ENCODE measurements at places on chromosomes 5 and 9.

DNA sequence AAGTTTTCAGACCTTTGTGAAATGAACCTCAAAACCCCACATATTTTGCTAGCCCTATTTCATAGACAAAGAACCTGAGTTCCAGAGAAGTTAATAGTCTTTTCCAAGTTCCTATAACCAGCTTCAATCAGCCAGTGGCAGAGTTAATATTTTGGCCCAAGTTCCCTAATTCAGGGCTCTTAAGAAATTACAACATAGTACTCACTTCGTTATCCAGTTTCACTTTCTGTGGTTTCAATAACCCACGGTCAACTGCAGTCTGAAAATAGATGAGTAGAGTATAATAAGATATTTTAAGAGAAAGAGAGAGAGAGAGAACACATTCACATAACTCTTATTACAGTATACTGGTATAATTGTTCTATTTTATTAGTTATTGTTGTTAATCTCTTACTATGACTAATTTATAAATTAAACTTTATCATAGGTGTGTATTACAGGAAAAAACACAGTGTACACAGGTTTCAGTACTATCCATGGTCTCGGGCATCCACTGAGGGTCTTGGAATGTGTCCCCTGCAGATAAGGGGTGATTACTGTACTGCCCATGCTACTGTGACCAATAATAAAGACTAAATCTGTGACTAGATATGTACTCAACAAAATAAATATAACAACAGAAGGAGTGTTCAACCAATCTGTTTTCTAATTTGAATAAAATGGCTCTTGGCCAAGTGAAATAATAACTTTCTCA lies 9.3 kb upstream of the MYOT start:
- no peak for DNase-seq

DNA sequence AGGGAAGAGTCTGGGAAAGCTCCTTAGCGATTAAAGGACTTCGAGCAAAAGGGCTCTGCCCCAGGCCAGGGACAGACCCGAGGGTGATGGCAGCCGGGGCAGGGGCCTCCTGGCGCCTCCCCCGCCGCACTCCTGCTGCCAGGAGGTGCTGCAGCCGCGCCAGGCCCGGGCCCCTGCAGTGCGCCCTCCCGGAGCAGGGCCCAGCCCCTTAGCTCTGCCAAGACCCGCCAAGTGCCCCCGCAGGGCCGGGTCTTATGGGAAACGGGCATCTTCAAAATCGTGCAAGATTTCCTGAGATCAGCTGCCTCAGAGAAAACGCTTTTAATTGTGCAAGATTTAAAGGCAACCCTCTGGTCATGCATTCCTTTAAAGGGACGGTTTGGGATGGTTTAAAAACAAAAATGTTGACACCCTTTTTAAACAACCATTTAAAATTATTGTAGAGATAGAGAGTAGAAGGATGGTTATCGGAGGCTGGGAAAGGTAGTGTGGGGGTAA lies 52.4 kb downstream of the CDC14B start:
- DNase-seq, result no peak

DNA sequence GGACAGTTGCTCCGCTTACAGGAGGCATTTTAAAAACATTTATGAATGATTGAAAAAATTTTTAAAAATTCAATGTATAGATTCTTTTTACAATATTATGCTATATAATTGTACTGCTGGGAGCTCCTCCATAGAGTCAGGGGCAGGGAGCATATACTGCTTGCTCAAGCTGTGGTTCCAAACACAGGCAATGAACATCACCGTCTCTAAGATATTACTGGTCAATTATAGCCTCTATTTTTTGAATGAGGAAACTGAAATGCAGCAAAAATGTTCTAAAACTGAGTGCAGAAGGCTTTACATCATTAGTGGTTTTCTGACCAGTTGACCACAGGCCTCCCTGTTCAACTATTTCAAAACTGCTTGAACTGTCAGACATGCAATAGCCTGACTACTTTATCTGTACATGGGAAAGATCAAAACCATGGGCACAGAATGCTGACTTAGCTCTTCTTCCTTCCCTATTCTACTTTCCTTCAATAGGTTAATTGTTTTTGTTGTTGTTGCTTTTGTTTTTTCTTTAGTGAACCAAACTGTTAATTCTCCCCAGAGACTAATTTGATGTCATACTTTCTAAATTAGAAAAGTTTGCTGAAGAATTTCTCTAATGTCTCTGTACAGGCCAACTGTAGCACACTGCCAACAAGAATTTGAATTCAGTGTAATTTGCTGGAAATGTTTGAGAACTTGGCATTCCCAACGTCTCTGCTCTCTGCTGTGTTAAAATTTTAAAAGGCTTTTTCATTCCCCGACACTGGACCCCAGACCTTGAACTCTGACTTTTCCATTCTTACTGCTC lies 107.6 kb upstream of the MPDZ start:
- no peak for DNase-seq

- DNase-seq, result no peak
These were observed 90.8 kb downstream of the CAAP1 start for GRCh38 chr9:26801772-26802171.

All from muscle of back (tissue), 13 donors.